ENCODE measurements at places on chromosomes 16 and 17.

- DNase-seq = no peak
Measured at GRCh38 chr17:50976951-50977472, 110.9 kb upstream of the TOB1 start.

DNA sequence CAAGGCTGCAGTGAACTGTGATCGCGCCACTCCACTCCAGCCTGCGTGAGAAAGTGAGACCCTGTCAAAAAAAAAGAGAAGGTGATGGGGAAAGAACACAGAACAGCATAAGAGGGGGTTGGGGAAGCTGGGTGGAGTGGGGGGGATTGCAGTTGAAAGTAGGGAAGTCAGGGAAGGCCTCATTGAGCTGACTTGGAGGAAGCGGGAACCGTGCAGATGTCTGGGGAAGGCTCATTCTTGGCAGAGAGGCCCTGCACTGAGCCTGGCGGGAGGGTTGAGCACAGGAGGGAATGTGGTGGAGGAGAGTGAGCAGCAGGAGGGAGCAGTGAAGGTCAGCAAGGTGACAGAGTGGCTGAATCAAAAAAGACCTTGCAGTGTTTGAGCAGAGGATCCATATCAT is 26.9 kb downstream of the IL4R start:
- DNase-seq = no peak

GRCh38 chr17:17847118-17847689 is 10.4 kb upstream of the SREBF1 start:
- DNase-seq = no peak

DNA sequence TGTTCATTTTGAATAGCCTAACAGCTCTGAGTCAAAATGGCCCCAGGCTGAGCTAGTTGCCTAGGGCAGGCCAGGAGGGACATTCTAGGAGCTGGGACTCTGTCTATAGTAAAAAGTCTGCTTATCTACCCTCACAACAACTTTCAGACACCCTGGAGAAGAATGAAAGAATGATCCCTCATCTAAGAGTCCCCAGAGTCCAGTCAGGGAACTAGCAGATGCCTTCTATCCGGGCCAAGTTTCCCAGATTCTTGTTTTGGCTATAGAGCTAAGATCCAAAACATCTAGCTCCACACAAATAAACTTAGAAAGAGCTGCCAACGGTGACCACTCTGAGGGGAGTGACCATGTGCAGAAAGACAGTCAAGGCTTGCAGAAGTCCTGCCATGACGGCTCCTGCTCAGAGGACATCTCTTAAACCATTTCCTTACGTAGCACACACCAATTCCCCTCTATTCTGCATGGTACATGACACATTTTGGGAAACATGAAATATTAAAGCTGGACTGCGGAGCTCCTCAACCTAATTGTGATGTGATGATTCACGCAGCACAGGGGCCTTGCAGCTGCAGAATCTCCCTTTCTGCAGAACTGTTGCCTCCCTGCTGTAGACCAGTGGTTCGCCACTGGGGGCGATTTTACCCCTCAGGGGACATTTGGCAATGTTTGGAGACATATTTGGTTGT is 24.2 kb downstream of the FAM20A start:
- DNase-seq = no peak

GRCh38 chr17:74757502-74757901 is 9.1 kb downstream of the NHERF1 start:
- DNase-seq = no peak

DNA sequence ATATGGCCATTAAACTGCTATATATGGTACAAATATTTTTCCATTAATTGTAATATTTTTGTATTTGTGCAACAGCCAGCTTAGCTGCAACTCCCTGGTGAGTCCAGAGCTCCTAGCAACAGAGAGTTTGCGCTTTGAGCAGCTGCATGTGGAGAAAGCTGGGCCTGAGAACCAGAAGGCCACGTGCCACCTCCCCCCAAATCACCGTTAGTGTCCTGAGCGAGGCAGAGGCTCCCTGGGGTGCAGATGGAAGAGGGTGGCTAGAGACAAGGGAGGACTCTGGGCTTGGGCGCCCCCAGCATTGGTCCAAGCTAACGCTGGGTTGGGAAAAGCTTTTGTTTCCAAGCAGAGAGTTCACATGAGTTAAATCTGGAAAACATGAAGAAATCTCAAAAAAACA is 41.6 kb downstream of the HSBP1 start:
- no peak for DNase-seq

All from activated gamma-delta T cell treated with Interleukin-2 at 50 U/mL for 16 hours (primary cell).